ENCODE measurements at places on chromosomes 7 and 10. TPM values are rescaled to one million over a fixed set of nuclear protein-coding genes. Genes with fewer than 3 reads are reported as not detected.

The SRRT gene
- 49.6 TPM for total RNA-seq

The CALML5 gene
- total RNA-seq, result not detected

The TMEM140 gene
- total RNA-seq, result 7.6 TPM

The C10orf95 gene
- total RNA-seq, result not detected

The HEPACAM2 gene
- total RNA-seq, result not detected

- no peak for DNase-seq
Measured at GRCh38 chr10:29815572-29815971, 180.8 kb upstream of the SVIL start.

GRCh38 chr10:75400771-75401568 is 594 bp downstream of the ZNF503 start:
- DNase-seq, result peak; percentile 55

DNA sequence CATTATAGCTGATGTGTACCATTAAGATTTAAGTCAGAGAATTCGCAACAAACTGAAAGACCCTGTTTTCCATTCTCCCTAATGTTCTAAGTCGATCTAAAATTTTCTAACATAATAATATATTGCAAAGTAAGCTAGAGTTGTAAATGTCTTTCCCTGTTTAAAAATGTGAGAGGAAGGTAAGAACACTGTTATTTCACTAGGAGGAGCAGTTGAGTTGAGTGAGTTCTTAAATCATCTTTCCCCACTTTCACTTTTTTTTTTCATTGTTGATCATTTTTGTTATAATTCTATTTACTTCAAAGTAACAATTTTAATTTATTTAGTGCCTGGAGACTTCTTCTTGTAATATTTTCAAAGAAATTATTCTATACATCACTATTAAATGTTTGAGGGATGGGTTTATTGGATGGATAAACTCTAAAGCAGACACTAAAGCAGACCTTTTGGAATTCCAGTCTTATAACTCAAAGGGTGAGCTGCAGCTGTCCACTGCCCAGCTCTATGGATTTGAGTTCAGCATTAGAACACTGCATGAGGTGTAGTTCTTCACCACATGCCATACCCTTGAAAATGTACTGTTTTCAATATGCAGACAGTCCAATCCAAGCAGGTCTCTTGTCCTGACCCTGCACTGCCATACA is 181.3 kb upstream of the FZD1 start:
- DNase-seq, result peak; percentile 34

- peak; percentile 81 for DNase-seq
Measured at GRCh38 chr10:70132098-70133029, at the start of gene AIFM2. Gene AIFM2, minus strand, starts transcription at chr10:70132825. Its CDS starts 8,741 bp downstream, at chr10:70124084.

GRCh38 chr7:17234398-17235031 is 63.9 kb upstream of the AHR start:
- peak; percentile 98 for DNase-seq

DNA sequence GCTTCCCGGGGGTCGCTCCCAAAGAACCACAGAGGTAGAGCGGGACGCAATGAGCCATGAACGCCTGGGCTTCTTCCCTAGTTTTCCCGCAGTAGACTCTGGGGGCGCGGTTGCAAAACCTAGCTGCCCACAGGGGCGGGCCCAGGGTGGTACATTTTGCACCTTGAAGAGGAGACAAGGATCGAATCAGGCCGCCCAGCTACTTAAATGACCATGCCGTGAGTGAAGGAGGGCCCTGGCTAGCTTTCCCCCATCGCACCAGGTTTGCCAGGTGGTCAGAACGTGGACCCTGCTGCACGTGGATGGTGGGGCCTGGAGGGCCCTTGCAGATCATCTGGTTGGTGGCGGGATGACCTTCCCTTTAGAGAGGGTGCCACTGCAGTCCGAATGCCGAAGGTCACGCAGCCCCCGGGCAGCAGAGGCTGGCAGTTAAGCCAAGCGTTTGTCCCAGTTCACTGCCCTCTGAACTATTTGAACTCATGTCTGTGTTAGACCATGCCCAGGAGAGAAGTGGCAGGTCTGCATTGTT is 604 bp upstream of the SHTN1 start:
- peak; percentile 5 for DNase-seq

DNA sequence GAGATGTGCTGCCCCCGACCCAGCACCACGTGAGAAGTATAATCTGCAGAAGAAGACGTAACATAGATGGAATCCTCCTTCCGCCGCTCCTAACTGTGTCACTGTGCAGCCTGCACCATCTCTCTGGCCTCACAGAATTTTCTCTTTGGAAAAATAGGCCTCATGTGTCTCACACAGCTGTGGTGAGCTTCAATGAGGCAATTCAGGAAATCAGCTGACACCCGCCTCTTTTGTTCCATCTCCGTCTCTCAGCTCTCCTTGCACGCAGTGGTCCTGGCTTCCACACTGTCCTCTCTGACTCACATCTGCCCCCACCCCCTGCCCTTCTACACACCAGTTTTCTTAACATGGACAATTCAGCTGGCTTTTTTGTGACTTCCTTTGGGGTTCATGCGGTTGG is 7.2 kb downstream of the C10orf90 start:
- DNase-seq, result peak; percentile 98

DNA sequence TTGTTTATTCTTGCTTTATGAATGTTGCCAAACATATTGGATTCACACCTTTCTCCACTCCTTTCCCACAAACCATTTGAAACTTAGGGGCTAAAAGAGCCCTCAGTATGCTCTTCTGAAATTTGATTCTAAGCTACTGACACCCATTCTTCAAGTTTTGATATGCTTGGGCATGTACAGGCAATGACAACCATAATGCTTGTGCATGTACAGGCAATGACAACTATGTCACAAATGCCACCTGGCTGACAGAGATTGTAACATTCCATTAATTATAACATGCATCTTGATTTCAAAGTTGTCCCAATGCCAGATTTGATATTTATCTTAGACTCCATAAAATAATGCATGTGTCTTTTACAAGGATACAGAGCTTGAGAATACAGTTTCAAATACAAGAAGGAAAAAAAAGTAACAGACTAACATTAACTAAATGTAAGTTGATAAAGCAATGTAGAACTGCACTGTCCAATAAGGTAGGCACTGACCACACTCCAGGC is 17.5 kb upstream of the CDK1 start:
- DNase-seq, result no peak

GRCh38 chr10:100506596-100507356 is 12.9 kb downstream of the SEC31B start:
- DNase-seq, result peak; percentile 58

DNA sequence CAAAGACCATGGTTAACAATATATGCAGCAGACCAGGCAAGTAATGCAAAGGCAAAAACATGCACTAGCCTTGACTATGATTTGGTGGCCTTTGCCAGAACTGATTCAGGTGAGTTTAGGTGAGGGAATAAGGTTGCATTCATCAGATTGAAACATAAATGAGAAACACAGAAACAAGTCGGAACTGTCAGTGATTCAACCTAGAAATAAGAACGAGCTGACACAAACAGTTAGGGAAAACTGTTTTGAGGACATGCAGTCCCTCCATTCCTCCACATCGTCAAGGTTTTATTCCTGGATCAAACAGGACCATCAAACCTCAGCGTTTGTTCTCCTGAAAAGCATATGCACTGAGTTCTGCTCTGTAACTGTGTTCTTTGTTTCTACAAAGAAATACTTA is 1.8 kb downstream of the ZNF248 start:
- no peak for DNase-seq

GRCh38 chr7:131057015-131057793 is 270.5 kb upstream of the MKLN1 start:
- DNase-seq, result peak; percentile 65

- no peak for DNase-seq
Measured at GRCh38 chr7:123725586-123726171, 23.1 kb downstream of the WASL start.

DNA sequence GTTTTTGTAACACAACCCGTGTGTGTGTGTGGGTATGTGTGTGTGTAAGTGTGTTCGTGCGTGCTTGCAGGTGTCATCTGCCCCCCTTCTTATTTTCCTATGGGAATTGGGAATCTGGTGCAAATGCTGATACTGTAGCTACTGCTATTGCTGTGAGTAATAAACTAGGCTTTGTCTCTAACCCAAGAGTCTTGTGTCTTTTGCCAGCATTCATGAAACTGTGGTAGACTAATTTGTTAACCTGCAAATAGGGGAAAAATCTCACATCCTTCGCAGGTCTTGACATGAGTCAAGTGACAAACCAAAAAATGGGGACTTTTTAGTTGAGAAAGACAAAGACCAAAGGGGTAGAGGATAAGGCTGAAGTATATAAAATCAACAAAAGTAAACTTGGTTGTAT is 57.9 kb upstream of the FAM133B start:
- no peak for DNase-seq

- DNase-seq, result no peak
Measured at GRCh38 chr7:68224041-68224741, 1227.6 kb downstream of the TYW1 start.

- peak; percentile 45 for DNase-seq
Measured at GRCh38 chr10:89389254-89389653, 3.2 kb upstream of the IFIT1 start.

DNA sequence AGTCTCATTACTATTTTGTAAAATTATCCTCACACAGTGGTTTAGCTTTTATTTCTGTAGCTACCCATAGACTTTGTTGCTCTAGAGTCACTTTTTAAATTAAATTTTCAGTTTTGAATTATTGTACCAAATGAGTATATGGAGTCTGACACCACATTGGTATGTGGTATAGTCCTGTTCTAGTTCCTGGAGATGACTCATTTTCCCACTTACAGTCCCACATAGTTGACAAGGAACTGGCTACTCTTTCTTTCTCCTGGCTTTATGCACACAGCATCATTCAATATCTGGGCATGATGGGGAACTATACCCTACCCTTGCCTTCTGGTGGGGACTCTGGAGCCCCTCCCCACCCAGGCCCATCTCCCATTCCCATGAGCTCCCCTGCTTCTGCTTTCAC is 92.6 kb upstream of the RAB11FIP2 start:
- DNase-seq, result no peak

- no peak for DNase-seq
Measured at GRCh38 chr7:133850497-133851280, 276.5 kb upstream of the LRGUK start.
